Large intestine (tissue), 12 donors: ENCODE measurements at places on chromosomes 7 and 10.
A peak's percentile ranks its signal among the peaks of the same experiment; 100 is the strongest.

GRCh38 chr7:16563281-16564022, 36.8 kb downstream of the LRRC72 start:
- DNase-seq = no peak

DNA sequence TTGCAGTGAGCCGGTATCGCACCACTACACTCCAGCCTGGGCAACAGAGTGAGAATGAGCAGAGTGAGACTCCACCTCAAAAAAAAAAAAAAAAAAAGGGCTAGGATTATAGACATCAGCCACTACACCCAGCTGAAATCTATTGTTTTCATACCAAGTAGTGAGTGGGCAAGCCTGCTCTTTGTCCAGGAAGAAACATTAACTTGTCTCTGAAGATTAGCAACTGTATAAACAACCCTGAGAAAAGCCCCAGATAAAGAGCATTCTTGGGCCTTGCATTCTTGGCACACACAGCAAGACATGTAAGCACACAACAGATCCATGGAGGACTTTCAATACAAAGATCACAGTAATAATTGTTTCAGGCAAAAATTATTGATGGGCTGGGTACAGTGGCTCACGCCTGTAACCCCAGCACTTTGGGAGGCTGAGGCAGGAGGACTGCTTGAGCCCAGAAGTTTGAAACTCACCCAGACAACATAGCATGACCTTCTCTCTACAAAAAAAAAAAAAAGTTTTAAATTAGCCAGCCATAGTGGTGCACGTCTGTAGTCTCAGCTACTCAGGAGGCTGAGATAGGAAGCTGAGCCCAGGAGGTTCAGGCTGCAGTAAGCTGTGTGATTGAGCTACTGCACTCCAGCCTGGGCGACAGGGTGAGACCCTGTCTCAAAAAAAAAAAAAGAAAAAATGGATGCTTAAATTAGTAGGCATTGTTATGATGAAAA, 4.4 kb downstream of the PSPH start:
- peak; percentile 58 for DNase-seq

GRCh38 chr10:97499561-97500296, 1.0 kb downstream of the UBTD1 start:
- peak; percentile 50 for DNase-seq

DNA sequence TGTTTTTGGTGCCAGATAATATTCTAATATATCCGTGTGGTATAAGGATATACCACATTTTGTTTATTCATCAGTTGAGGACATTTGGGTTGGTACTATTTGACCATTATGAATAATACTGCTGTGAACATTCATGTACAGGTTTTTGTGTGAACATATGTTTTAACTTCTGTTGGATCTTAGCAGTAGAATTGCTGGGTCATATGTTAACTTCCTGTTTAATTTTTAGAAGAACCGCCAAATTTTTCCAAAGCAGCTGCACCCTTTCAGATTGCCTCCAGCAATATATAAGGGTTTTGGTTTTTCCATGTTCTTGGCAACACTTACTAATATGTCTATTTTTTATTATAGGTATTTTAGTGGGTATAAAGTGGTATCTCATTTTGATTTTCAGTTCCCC, 22.8 kb downstream of the VPS26A start:
- no peak for DNase-seq

DNA sequence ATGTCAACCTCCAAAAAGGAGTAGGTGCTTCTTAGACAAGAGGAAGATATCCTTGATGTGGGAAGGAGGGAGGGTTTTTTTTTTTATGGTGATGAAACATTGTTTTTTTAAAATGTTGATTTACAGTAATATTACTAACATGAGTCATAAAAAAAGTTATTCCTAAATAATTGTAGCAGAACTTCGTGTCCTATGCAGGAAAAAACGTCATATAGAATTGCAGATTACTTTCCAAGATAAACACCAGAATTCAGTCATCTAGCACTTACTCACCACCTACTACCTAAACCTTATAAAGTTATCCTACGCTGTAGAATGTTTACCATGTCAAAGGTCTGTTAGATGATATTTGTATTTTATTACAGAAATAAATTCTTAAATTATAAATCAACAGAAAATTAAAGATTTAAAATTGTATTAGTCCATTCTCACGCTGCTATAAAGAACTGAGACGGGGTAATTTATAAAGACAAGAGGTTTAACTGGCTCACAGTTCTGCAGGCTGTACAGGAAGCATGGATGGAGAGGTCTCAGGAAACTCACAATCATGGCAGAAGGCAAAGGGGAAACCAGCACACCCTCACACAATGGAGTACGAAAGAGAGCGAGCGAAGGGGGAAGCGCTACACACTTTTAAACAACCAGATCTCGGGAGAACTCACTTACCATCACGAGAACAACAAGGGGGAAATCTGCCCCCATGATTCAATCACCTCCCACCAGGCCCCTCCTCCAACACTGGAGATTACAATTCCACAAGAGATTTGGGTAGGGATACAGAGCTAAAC, 105.2 kb upstream of the NEBL start:
- DNase-seq = no peak

- DNase-seq = peak; percentile 58
Measured at GRCh38 chr7:120988591-120989256, at the start of gene CPED1. Gene CPED1, plus strand, starts transcription at chr7:120988711. Its CDS starts 911 bp downstream, at chr7:120989622.

GRCh38 chr10:130652544-130652943, 516.4 kb downstream of the GLRX3 start:
- no peak for DNase-seq

- DNase-seq = no peak
Measured at GRCh38 chr7:157544226-157544625, 207.4 kb downstream of the DNAJB6 start.
